Mesenteric fat pad (tissue), 1 donor: ENCODE measurements at places on chromosomes 7 and 10.

GRCh38 chr10:114181971-114182370 lies 2.8 kb downstream of the TDRD1 start:
- DNase-seq, result no peak

DNA sequence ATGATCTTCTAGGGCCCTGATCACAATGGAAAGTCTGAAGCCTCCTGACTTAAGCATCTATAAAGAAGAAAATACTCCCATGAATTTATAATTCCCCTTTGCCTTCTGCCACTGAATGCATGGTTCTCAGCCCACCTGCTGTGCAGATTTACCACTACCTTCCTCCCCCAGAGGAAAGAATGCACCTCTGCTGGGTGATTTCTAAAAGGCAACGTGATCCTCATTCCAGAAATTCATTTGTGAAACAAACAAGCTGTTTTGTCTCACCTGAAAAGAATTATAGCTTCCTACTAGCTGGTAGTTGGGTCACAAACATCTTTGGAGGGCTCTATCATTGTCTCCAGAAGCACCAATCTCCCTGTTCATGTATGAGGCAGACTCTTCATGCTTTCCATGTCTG lies 320.2 kb downstream of the CDC14C start:
- DNase-seq, result no peak

GRCh38 chr7:118971706-118972105 lies 747.2 kb downstream of the ANKRD7 start:
- DNase-seq, result no peak

- DNase-seq, result no peak
Observed at GRCh38 chr7:5226921-5227785, 37.1 kb downstream of the WIPI2 start.

DNA sequence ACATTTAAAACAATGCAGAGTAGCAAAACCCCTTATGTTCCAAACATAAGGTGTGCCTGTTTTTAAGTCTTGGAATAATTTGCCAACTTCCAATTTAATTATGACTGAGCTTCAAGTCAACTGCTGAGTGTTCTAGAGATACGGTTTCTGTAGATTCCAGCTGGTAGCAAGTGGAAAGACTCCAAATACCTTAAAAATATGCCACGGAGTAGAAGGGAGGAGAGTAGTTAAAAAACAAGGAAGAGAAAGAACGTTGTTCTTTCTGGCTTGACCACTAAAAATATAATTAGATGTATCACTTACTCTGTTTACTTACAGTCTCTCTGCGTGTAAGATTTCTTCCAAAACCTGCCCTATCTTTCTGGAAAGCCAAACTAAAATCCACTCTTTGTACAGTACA lies 24.5 kb upstream of the ABLIM1 start:
- DNase-seq, result no peak

GRCh38 chr7:41918597-41918996 lies 215.7 kb upstream of the INHBA start:
- no peak for DNase-seq

DNA sequence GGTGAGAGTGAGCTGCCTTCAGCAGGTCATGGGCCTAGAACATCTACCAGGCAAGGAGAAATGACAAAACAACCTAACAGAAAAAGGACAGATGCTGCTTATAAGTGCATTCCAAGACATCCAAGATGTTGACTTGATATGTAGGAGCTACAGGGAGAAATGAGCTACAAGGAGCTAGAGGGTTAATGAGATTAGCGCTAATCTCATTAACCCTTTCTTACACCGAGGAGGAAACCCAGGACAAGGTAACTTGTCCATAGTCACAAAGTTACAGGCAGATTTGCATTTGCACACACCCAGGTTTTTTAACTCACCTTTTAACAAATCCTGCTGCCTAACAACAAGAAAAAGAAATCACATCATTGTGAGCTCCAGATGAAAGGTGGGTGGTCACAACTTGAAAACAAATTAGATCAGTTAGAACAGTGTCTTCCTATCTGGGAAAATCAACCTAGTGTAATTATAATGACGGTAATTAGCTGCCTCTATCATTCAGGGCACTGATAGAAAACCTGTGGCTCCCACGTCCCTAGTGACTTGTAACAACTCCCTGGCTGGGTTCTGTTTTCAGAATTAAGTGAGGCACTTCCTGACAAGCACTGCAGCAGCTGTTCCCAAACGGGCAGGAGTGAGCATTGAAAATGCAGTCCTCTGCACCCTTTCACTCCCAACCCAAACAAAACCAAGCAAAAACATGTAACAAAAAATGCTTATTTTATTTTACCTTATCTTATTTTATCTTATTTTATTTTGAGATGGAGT lies 5.7 kb downstream of the KIAA1549 start:
- DNase-seq, result no peak

DNA sequence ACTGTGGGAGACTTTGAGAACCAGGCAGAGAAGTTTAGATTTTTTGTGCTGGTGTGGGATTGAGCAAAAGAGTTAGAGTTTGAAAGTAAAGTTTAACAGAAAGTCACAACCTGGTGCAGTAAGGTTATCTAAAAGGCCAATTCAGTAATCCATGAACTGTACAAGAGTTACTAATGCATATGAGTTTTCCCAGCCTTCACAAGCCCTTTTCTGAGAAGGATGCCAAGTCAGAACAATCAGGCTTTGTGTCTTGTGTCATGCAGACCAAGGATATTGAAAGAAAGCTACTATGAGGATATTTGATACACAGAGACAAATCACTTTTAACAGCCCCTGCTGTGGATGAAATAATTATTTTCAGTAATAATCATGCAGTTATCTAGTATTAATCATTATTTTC lies 68.8 kb upstream of the MYO3A start:
- no peak for DNase-seq

DNA sequence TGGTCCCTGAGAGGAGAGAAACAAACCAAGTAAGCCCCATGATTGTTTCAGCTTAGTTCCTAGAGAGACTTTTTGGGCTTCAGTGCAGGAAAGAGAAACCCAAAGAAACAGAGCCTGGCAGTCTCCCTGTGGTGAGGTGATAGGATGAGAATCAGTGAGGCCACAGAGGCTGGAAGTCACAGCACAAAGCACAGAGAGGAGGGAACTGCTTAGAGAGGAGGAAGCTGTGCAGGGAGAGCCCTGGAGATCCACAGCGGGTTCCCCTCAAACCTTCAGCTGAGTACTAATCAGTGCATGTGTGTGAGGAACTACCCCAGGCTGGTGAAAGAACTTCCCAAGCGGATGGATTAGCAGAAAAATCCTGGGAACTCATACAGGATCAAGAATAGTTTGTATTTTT lies 27.4 kb upstream of the HECW1 start:
- no peak for DNase-seq
